ENCODE measurements at places on chromosomes 5 and 9.

GRCh38 chr5:86749841-86750240, 132.1 kb downstream of the COX7C start:
- DNase-seq, result no peak
- no peaks in the 10 kb centered on the region for H3K4me1 ChIP-seq
- H3K4me3 ChIP-seq, result no peak overlapping the region
- H3K36me3 ChIP-seq, result peaks cover 3% of the 10 kb centered on the region

GRCh38 chr9:135050072-135050990, 37.1 kb upstream of the OLFM1 start:
- H3K4me1 ChIP-seq, result no peaks in the 10 kb centered on the region
- no peak overlapping the region for H3K27ac ChIP-seq
- no peak overlapping the region for H3K4me3 ChIP-seq
- peaks cover 82% of the 10 kb centered on the region for H3K27me3 ChIP-seq
- H3K36me3 ChIP-seq, result peaks cover 1% of the 10 kb centered on the region

DNA sequence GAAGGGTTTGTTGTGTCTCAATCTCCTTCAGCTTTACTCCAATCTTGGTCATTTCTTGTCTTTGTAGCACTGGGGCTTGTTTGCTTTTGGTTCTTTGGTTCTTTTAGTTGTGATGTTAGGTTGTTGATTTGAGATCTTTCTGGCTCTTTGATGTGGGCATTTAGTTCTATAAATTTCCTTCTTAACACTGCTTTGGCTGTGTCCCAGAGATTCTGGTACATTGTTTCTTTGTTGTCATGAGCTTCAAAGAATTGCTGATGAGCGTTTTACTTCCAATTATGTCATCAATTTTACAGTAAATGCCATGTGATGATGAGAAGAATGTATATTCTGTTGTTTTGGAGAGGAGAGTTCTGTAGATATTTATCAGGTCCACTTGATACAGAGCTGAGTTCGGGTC, 353.3 kb downstream of the MAN2A1 start:
- H3K4me1 ChIP-seq, result peaks cover 11% of the 10 kb centered on the region
- no peaks in the 10 kb centered on the region for H3K27me3 ChIP-seq
- no peak for DNase-seq
- H3K4me3 ChIP-seq, result no peak overlapping the region
- no peak overlapping the region for H3K27ac ChIP-seq

DNA sequence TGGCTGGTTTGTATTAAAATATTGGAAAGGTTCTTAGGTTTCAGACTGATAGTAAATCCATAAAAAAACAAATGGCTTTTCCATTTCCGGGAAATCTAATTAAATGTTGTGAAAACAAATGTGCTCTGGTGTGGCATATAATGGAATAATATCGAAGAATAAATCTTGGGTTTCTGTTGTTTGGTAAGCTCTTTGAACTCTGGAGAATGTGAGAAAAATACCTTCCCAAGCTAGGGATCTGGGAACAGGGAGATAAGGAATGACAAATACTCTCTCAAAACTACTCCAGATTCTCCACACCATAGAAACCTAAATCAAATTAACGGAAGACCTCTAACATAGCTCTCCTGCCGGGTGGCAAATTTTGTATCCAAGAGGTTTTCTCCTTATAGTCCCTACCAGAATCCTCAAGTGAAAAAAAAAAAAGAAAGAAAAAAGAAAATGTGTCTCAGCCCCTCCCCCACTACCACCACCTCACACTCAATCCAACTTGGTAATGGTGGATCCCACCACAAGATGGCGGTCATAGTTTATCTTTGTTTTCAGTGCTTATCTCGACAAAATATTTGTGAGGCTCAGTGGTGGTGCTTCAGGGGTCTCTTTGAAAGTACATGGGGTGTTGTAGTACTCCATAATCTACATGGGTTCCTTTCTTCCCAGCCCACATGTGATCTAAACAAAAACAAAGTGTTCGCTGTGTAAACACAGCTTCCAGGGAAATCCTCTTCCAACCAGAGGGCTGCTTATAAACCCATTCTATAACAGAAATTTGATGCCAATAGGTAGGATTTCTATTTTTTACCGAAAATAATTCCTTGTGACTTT, 54.5 kb upstream of the FST start:
- H3K27ac ChIP-seq, result no peak overlapping the region
- H3K36me3 ChIP-seq, result no peaks in the 10 kb centered on the region
- H3K4me1 ChIP-seq, result no peaks in the 10 kb centered on the region
- DNase-seq, result no peak
- H3K27me3 ChIP-seq, result peaks cover 42% of the 10 kb centered on the region

DNA sequence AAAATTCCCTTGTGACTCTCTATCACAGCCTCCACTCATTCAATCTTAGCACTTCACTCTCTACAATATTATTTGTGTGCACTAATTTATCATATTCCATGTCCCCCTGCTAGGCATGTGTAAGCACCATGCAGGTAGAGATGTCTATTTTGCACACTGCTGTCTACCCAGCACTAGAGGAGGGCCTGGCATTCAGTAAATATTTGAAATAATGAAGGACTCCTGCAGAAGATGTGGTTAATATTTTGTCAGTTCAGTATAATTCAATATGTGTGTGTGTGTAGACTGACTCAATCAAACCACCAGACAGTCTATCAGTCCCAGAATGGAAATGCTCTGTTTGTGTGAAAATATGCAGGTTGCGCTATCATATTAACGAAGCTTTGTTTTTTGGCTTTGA, 313.6 kb upstream of the CDH6 start:
- H3K27me3 ChIP-seq, result no peaks in the 10 kb centered on the region
- H3K27ac ChIP-seq, result no peak overlapping the region
- no peak for DNase-seq
- no peaks in the 10 kb centered on the region for H3K4me1 ChIP-seq

DNA sequence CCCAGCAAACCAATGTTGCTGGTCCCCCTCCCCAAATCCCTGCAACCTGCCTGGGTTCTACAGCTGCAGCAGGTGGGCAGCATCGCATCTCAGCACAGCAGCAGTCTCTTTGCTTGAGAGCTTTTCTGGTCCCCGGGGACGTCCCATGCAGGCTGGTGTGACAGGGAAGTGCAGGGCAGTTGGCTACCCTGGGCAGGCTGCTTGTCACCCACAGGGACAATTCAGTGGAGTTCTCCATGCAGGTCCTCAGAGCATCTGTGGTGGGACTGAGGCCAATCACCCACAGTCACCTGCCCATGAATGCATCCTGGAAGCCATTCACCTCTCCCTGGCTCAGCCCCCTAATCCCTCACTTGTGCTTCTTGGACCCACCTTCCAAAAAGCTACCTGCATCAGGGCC, 43.9 kb upstream of the SEMA4D start:
- no peak for DNase-seq
- no peaks in the 10 kb centered on the region for H3K27me3 ChIP-seq
- no peak overlapping the region for H3K27ac ChIP-seq
- no peaks in the 10 kb centered on the region for H3K36me3 ChIP-seq

DNA sequence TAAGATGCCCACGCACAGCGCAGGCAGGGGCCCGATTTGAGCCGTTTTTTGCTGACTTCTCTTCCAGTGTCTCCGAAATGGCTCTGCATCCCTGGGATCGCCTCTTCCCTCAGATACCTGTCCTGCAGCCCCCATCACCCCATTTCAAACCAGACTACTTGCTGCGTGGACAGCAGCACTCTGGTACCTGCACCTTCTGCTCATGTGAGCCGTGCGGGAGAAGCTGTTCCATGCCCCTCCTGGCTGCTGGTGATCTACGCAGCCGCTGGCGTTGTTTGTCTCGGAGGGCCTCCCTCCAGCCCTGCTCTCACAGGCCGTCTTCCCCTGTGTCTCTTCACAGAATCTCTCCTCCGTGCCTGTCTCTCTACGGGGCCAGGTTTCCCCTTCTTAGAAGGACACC, 13.4 kb downstream of the CEP72 start:
- peaks cover 10% of the 10 kb centered on the region for H3K36me3 ChIP-seq
- no peak overlapping the region for H3K27ac ChIP-seq
- no peak overlapping the region for H3K4me3 ChIP-seq
- DNase-seq, result no peak

DNA sequence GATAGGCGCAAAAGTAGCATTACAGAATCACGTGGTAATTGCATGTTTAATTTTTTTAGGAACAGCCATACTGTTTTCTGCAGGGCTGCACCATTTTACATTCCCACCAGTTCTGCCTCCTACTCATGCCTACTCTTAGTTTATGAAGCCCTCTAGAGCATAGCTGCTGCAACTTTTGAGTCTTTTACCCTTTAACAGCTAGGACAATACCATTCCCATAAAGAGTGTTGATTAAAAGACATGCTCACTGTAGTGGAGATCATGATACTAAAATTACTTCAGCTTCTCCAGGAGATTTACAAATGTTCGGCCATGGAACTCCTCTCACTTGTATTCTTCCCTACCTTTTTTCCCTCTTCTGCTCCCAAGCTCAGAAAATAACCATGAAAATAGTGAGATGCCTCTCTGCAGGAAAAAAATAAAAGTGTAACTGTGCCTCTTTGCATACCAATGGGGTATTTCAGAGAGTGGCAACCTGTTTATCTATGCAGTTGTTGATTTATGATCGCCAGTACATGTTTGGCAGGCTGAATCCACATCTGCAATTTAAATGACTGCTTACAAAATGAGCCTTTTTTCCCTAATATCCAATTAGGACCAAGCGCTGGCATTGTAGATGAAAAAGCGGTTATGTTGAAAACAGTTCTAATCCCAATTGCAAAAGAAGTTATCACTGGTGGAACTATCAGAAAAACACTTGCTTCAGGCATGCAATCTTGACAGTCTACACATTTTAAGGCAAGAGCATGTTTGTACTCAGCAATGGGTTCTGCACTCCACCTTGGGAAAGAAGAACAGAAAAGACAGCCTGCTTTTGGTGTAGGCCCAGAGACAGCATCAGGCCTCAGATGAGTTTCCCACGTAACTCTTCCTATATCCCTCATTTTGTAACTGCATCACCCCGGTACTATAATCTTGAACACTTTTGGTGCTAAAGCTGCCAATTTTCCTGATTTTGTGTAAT, 131.1 kb downstream of the ADAMTSL1 start:
- H3K36me3 ChIP-seq, result no peaks in the 10 kb centered on the region
- no peaks in the 10 kb centered on the region for H3K27me3 ChIP-seq
- H3K27ac ChIP-seq, result no peak overlapping the region
- no peaks in the 10 kb centered on the region for H3K4me1 ChIP-seq
- no peak for DNase-seq

GRCh38 chr5:103407402-103407801, 148.8 kb downstream of the MACIR start:
- H3K27me3 ChIP-seq, result peaks cover 32% of the 10 kb centered on the region
- no peaks in the 10 kb centered on the region for H3K4me1 ChIP-seq
- no peak overlapping the region for H3K4me3 ChIP-seq
- no peak overlapping the region for H3K27ac ChIP-seq

- DNase-seq, result no peak
- peak overlapping the region; percentile 47 for H3K4me3 ChIP-seq
- peaks cover 87% of the 10 kb centered on the region for H3K27me3 ChIP-seq
- H3K27ac ChIP-seq, result no peak overlapping the region
- H3K4me1 ChIP-seq, result peaks cover 30% of the 10 kb centered on the region
- H3K36me3 ChIP-seq, result peaks cover 2% of the 10 kb centered on the region
Observed at GRCh38 chr9:93960221-93960970, 5.2 kb upstream of the BARX1 start.

- H3K27me3 ChIP-seq, result no peaks in the 10 kb centered on the region
- H3K4me3 ChIP-seq, result no peak overlapping the region
- no peak overlapping the region for H3K27ac ChIP-seq
- peaks cover 5% of the 10 kb centered on the region for H3K4me1 ChIP-seq
Observed at GRCh38 chr9:120626512-120626911, 46.5 kb upstream of the CDK5RAP2 start.

DNA sequence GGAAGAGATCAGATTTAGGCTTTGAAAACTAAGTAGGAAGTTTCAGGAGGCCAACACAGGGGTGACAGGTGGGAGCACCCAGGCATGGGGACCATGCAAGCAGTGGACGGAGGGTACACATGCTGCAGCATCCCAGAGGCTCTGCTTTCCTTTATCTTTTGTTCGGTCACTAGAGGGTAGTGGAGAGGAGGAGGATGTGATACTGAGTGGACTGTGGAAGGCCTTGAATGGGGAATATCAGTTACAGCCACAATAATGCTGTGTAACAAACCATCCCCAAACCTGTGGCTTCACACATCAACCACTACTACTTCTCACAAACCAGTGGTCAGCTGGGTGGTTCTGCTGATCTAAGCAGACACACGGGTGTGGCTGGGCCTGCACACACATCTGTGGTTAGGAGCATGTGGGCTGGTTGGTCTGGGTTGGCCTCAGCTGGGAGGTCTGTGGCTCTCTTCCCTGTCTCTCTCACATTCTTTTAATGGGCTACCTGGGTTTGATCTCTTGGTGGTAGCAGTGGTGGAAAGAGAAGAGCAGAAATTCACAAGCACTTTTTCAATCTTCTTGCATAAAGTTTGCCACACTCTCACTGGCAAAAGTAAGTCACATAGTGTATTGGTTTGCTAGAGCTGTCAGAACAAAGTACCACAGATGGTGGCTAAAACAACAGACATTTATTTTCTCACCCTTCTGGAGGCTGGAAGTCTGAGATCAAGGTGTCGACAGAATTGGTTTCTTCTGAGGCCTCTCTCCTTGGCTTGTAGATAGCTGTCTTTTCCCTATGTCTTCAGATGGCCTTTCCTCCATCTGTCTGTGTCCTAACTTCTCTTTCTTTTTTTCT, 238.7 kb downstream of the AGTPBP1 start:
- H3K36me3 ChIP-seq, result no peaks in the 10 kb centered on the region
- H3K4me1 ChIP-seq, result no peaks in the 10 kb centered on the region
- DNase-seq, result no peak
- peaks cover 5% of the 10 kb centered on the region for H3K27me3 ChIP-seq
- no peak overlapping the region for H3K27ac ChIP-seq

DNA sequence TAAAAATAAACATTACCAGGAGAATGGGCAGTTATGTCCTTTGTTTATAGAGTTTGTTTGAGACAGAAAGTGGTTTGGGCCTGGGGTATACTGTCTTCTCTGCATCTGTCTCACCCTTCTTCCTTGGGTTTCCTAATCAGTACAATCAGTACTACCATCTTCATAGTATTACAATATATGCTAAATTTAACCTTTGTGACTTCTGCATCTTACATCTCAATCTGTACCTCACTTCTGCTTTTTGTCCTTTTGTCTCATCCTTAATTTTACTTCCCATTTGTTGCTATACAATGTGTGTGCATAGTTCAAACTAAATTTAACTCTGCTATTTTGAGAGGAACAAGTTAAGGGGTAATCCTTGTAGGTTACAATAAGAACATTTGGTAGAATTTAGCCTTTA, 19.6 kb downstream of the FBXO38 start:
- H3K4me1 ChIP-seq, result peaks cover 31% of the 10 kb centered on the region
- no peak overlapping the region for H3K27ac ChIP-seq
- DNase-seq, result no peak
- H3K27me3 ChIP-seq, result no peaks in the 10 kb centered on the region
- peaks cover 64% of the 10 kb centered on the region for H3K36me3 ChIP-seq

- H3K36me3 ChIP-seq, result no peaks in the 10 kb centered on the region
- H3K27ac ChIP-seq, result no peak overlapping the region
- H3K4me3 ChIP-seq, result no peak overlapping the region
- no peak for DNase-seq
- H3K4me1 ChIP-seq, result no peaks in the 10 kb centered on the region
Observed at GRCh38 chr9:88681434-88681833, 146.5 kb downstream of the NXNL2 start.

GRCh38 chr5:109167586-109167985, 242.2 kb downstream of the PJA2 start:
- no peak overlapping the region for H3K27ac ChIP-seq
- no peaks in the 10 kb centered on the region for H3K27me3 ChIP-seq
- H3K36me3 ChIP-seq, result no peaks in the 10 kb centered on the region
- H3K4me1 ChIP-seq, result no peaks in the 10 kb centered on the region
- DNase-seq, result no peak

All from central memory CD8-positive, alpha-beta T cell (primary cell).